Left lung (tissue), 14 donors: ENCODE measurements at places on chromosomes 12 and 14. TPM values are rescaled to one million over a fixed set of nuclear protein-coding genes. Genes with fewer than 3 reads are reported as not detected.

Gene GYS2
- total RNA-seq: not detected

Gene ARID2
- 30.8 TPM for total RNA-seq

Gene RPL10L
- total RNA-seq: not detected

Gene SALL2
- 7.6 TPM for total RNA-seq

Gene OTX2
- not detected for total RNA-seq

Gene TMEM179
- 0.73 TPM for total RNA-seq

Gene KRT75
- total RNA-seq: not detected

Gene SDS
- total RNA-seq: 3.2 TPM

Gene LRRC43
- 2.1 TPM for total RNA-seq

Gene TSPAN8
- 7.5 TPM for total RNA-seq

Gene POTEM
- total RNA-seq: not detected

Gene GPR68
- 3.9 TPM for total RNA-seq

Gene PRR4
- 1.2 TPM for total RNA-seq

Gene KRT77
- total RNA-seq: not detected

Gene KIF21A
- 16.1 TPM for total RNA-seq

Gene NRIP2
- total RNA-seq: 0.79 TPM

Gene GALNT16
- 3.0 TPM for total RNA-seq

Gene CCNT1
- total RNA-seq: 36.2 TPM

Gene C12orf54
- not detected for total RNA-seq

Gene DAO
- not detected for total RNA-seq

Gene TAS2R7
- not detected for total RNA-seq

Gene RD3L
- not detected for total RNA-seq

Gene SDSL
- 13.8 TPM for total RNA-seq

Gene PRKAG1
- total RNA-seq: 48.4 TPM

Gene NOS1
- 2.4 TPM for total RNA-seq

Gene PALS1
- 38.6 TPM for total RNA-seq

Gene RNASE1
- total RNA-seq: 1,326 TPM

Gene TMEM52B
- 2.0 TPM for total RNA-seq

Gene IRF2BPL
- total RNA-seq: 46.3 TPM

Gene MAP3K9
- total RNA-seq: 10.7 TPM
